ENCODE measurements at places on chromosomes 12 and 14.

DNA sequence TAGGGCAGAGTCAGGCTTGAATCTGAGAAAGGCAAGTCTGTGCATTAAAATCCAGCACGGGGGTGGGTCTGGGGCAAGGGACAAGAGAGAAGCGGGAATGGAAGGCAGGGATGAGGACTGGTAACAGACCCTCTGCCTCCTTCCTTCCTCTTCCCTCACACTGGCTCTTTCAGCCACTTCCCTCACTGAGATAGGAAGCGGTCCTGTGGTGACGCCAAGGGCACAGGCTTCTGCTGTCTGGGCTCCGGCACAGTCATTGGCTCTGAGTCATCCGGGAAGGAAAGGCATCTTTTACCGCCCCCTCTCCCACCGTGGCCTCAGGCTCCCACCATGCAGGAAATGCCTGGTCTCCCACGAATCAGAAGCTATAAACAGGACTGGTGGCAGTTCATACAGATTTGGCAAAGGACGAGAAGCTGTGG is 70.2 kb downstream of the ETV6 start:
- peak; percentile 75 for DNase-seq

- no peak for DNase-seq
Measured at GRCh38 chr14:39267608-39268005, 33.9 kb downstream of the MIA2 start.

DNA sequence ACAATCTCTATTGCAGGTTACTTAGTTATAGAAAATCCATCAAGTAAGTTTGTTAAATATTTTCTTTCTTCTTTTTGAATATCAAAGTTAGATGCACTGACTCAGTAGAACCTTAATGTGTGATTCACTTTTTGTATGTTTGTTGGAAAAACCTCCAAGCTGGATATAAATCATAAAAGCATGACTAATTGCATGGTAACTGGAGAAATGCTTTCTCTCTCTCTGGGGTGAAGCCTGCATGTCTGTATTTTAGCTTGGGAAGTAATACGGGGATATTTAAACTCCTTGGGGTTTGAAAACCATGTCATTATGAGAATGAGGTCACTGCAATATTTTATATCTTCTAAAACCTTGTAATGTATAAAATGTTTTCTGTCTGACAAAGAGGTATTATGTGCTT is 58.6 kb upstream of the MYF6 start:
- peak; percentile 78 for DNase-seq

GRCh38 chr14:54594537-54594936 is 27.6 kb downstream of the SAMD4A start:
- peak; percentile 61 for DNase-seq

- peak; percentile 4 for DNase-seq
Measured at GRCh38 chr12:112839386-112839972, 47.9 kb downstream of the RPH3A start.

GRCh38 chr12:121095544-121096198 is 37.0 kb upstream of the P2RX7 start:
- DNase-seq = peak; percentile 25

DNA sequence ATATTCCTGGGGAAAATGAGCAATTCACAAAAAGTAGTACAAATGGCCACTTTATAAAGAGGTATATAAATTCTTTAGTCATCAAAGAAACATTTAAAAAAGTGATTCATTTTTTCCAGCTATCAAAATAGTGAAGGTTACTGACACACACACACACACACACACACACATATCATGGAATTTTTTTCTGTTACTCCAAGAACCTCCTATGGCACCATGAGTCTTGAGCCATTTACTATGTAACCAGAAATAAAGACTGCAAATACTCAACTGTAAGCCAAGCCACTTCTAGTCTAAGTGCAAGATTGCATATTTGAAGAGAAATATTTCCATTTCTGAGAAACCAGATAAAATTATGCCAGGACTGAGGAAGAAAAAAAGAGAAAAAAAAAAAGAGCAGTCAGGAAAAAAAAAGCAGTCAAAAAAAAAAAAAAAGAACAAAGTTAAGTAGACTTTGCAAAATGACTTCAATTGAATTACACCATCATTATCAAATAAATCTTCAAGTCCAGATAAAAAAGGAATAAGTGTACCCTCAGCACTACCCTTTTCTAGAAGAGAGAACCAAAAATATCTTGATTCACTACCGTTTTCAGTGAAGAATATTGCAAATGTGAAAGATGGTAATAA is 275.7 kb downstream of the DAD1 start:
- no peak for DNase-seq

DNA sequence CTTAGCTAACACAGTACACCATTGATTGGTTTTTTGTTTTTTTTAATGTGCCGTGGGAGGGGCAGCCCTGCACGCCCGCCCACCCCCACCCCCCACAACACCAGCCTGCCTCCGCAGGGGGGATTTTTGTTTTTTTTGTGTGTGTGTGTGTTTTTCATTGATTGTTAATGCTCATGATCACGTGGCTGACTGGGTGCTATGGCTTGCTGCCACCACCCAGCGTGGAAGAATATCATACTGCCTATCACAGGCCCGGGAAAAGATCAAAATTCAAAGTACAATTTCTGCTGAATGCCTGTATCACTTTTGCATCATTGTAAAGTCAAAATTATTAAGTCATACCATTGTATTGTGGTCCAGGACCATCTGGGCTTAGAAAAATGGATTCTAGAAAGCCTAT is 8.3 kb downstream of the RESF1 start:
- DNase-seq = no peak

DNA sequence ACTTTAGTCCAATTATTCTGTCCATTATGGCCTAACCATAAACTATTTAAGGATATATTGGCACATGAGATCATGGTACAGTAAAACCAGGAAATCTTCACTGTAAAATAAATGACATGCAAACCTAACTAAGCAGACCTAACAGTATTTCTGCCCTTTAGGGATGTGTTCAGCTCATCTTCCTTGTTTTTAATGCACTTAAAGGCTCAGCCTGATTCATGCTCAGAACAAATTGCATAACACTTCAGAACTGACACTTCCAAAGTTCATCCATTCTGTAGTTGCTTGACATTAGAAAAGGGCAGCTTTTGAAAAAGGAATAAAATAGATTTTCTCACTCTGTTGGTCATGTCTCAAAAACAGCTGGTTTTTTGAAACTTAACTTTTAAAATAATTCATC is 708.5 kb downstream of the C12orf50 start:
- DNase-seq = peak; percentile 17

DNA sequence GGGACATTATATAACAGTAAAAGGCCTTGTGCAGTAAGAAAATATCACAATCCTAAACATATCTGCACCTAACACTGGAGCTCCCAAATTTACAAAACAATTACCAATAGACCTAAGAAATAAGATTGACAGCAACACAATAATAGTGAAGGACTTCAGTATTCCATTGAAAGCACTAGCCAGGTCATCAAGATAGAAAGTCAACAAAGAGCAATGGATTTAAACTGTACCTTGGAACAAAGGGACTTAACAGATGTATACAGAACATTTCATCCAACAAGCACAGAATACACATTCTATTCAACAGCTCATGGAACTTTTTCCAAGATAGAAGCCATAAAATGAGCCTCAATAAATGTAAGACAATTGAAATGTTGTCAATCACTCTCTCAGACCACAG is 209.5 kb upstream of the ARHGAP5 start:
- no peak for DNase-seq

- DNase-seq = peak; percentile 99
Measured at GRCh38 chr12:104177663-104178501, 37.7 kb upstream of the TXNRD1 start.

DNA sequence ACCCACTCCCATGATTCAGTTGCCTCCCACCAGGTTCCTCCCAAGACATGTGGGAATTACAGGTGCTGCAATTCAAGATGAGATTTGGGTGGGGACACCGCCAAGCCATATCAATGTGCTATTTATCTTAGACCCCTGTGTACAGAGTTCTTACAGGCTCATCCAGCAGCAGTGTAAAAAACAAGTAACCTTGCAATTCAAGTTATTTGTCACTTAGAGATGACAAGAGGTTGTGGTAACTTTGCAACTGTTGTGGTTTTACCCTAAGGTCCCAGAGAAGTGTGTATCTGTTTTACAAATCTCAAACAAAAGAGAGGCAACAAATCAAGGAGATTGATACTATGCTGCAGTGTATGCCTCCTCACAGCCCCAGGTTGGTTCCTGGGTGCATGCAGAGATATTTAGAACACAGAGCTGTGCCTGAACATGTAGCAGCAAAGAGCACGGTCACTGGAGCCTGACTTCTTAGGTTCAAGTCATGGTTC is 11.5 kb upstream of the HELB start:
- DNase-seq = no peak

DNA sequence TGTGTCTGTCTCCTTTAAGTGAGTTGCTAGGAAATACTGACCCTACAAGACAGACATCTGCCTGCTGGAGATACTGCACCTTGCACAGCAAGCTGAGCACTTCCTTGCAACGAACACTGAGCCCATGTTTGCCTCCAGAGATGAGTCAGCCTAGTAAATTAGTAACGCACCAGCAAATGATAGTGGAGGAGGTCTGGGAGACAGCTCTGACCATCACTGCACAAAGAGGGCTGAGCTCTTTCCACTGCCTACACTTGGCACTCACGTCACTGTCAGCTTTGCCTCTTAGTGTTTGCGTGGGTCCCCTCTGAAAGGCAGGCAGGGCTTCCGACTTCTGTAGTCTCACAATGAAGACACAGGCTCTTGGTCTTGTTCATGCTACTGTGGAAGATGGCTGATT is 109.0 kb downstream of the APAF1 start:
- DNase-seq = no peak

- no peak for DNase-seq
Measured at GRCh38 chr12:14244876-14245669, 120.4 kb upstream of the ATF7IP start.

GRCh38 chr14:62759796-62760195 is 285.5 kb downstream of the KCNH5 start:
- DNase-seq = no peak

DNA sequence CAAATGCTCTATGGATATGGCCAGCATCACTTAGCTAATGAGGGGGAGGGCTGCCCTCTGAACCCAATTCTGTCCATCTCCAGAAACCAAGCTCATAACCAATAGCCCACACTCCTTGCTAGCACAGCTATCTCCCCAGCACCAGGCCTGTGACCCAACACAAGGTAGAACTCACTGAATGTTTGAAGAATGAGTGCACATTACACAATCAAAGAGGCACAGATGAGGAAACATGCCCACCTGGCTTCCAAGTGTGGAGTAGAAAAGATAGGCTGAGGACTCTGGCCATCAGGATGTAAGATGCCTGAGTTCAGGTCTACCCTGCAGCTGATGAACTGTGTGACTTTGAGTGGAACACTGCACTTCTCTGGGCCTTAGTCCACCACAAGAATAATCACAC is 268.4 kb downstream of the BCL11B start:
- DNase-seq = no peak

DNA sequence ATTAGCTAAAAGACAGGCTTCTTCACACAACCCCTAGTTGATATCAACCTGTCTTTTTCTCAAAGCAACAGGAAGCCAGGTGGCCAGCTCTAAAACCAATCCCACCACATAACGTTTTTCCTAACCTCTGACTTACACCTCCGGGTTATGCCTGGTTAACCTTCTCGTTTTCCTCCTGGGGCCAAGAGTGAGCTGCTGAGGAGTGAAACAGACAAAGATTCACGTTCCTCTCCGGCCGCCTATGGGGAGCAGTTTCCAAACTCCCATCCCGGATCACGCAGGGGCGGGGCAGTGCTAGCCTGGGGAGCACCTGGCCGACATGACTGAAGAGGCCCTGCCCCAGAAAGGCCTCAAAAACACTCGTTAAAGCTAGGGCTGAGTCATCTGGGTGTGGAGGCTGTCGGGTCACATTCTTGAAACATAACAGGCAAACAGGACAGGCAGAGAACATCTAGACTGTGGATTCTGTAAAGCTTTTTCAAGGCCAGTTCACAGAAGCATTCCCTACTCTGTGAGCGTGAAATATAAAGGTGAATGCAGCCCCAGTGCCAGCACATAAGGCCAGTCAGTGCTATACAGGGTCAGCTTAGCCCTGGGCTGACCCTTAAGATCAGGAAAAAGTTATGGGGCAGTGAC is 25.9 kb upstream of the LGALS3 start:
- peak; percentile 97 for DNase-seq

- no peak for DNase-seq
Measured at GRCh38 chr14:72243309-72244293, 311.4 kb downstream of the RGS6 start.

DNA sequence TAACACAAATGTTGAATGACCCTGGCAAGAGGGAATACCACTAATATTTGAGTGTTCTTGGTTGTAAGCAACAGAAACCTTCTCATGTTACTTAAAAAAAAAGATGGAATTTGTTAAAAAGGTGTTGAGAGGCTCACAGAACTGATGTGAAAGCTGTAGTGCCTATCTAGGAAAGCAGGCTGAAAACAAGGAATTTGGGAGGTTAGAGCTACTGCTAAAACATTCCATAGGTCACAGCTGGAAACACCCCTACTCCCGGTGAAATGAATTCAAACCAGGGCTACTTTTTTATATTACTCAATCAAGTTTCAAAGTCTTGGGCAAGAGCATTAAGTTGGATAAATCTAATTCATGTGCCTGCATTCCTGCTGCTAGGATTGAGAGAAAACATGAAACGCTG is 104.1 kb downstream of the SLC35F4 start:
- no peak for DNase-seq

- no peak for DNase-seq
Measured at GRCh38 chr12:590206-590750, 73.0 kb downstream of the NINJ2 start.

GRCh38 chr12:120720234-120720986 is 5.2 kb upstream of the ACADS start:
- DNase-seq = peak; percentile 71
